Large intestine (tissue), 12 donors: ENCODE measurements at places on chromosomes 13 and 19. TPM values are rescaled to one million over a fixed set of nuclear protein-coding genes. Genes with fewer than 3 reads are reported as not detected.

The CYP4F8 gene
- polyA plus RNA-seq = not detected

The KRTDAP gene
- polyA plus RNA-seq = 0.40 TPM

The APOC4 gene
- polyA plus RNA-seq = not detected

The ZNF253 gene
- 15.6 TPM for polyA plus RNA-seq

The CFAP97D2 gene
- 0.06 TPM for polyA plus RNA-seq

The HPN gene
- 309 TPM for polyA plus RNA-seq

The SKA3 gene
- polyA plus RNA-seq = 5.3 TPM

The ONECUT3 gene
- polyA plus RNA-seq = 1.6 TPM

The LSM7 gene
- polyA plus RNA-seq = 152 TPM

The ZNF534 gene
- polyA plus RNA-seq = 0.40 TPM

The SYT5 gene
- polyA plus RNA-seq = 9.1 TPM

The UBE2L5 gene
- 0.31 TPM for polyA plus RNA-seq

The ENOX1 gene
- polyA plus RNA-seq = 3.0 TPM

The PDX1 gene
- polyA plus RNA-seq = 20.0 TPM

The DPY19L3 gene
- 36.8 TPM for polyA plus RNA-seq

The KMT2B gene
- 33.2 TPM for polyA plus RNA-seq

The ATP8B3 gene
- 0.99 TPM for polyA plus RNA-seq

The ZNF433 gene
- polyA plus RNA-seq = 6.4 TPM

The TEX29 gene
- 0.22 TPM for polyA plus RNA-seq

The CD320 gene
- 30.3 TPM for polyA plus RNA-seq

The URAD gene
- polyA plus RNA-seq = 47.1 TPM

The PGLYRP2 gene
- not detected for polyA plus RNA-seq

The SULT2B1 gene
- polyA plus RNA-seq = 1.0 TPM

The LHB gene
- not detected for polyA plus RNA-seq

The OLFM2 gene
- polyA plus RNA-seq = 15.9 TPM

The COX6B2 gene
- polyA plus RNA-seq = 1.3 TPM

The PRSS57 gene
- 1.1 TPM for polyA plus RNA-seq

The LILRB3 gene
- polyA plus RNA-seq = 2.9 TPM

The RCBTB1 gene
- polyA plus RNA-seq = 21.2 TPM

The RFPL4A gene
- polyA plus RNA-seq = 0.15 TPM

The SLC25A42 gene
- 12.9 TPM for polyA plus RNA-seq

The OR7C1 gene
- 0.03 TPM for polyA plus RNA-seq

The LILRA1 gene
- 0.43 TPM for polyA plus RNA-seq
